ENCODE measurements at places on chromosomes 2 and 18.

DNA sequence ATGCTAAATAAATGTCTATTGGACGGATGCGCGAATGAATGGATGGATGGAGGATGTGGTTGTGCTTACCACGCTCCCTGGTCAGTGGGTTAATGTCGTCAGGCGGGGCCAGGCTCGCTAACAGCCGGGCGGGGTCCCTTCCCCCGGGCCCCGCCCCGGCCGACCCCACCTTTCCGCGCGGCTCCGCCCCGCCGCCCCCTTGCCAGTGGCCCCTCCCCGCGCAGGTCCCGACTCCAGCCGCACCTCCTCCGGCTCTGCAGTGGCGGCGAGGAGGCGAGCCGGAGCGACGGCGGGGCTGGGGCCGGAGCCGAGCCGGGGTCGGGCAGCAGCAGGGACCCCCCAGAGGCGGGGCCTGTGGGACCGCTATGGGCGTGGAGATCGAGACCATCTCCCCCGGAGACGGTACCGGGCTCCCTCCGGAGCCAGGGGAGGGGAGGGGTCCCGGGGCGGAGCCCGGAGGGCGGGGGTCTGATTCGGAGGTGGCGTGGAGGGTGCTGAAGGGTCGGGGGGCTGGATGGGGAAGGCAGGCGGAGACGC, at the start of gene FKBP1B:
TSS of gene FKBP1B (plus strand) at position 257 of the 537 bp plus-strand sequence. CDS start at position 366, 109 bp downstream.
- peak; percentile 76 for DNase-seq

DNA sequence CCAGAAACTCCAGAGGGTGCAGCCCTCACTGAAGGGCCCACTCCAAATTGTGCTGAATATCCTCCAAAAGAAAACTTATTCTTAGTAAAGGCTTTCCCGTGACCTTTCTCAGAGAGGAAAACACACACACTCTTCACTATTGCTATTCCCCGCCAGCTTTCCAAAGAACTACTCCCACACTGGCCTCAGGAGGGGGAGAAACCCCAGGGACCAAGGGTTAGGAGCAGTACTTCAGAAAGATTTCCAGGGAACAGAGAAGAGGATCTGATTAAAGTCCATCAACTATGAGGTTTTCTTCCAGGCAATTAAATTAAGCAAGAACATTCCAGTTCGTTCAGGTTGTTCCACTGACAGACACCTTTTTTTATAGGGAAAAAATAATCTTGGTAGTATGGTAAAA, 150.2 kb downstream of the TTC32 start:
- DNase-seq: no peak

DNA sequence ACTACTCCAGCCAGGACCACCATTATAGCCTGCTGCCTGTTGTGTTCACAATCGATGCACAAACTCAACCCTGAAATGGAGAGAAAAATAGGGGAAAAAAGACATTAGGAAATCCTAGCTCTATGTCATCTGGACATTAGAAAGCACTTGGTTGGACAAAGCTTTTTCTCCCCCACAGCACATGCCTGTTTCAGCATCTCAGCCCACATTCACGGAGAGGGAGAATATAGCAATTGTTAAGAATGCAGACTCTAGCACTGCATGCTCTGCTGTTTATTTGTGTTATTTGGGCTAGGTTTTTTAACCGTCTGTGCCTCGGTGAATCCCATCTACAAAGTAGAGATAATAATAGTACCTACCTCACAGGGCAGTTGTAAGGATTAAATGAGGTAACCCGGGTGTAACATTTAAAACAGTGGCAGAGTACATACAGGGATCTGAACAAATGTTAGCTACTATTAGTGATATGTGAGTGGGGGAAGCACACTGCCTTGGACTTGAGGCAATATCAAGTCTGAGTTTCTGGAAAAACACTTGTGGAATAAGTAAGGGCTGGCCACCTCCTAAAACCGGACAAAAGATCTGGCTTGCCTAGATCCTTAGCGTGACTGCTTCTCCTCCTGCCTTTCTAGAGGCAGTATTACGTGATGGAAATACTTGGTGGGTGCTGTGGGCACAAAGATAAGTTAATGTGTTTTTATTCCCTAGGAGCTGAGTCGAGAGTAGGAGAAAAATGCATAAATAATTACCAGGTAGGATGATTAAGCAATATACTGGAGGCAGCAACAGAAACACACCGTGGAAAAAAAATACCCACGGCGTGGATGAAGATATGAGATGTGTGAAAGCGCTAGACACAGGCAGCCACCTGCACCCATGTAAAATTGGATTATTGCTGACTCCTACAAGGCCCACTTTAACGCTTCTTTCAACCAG, 1.0 kb upstream of the PPP1CB start:
- DNase-seq: peak; percentile 25

DNA sequence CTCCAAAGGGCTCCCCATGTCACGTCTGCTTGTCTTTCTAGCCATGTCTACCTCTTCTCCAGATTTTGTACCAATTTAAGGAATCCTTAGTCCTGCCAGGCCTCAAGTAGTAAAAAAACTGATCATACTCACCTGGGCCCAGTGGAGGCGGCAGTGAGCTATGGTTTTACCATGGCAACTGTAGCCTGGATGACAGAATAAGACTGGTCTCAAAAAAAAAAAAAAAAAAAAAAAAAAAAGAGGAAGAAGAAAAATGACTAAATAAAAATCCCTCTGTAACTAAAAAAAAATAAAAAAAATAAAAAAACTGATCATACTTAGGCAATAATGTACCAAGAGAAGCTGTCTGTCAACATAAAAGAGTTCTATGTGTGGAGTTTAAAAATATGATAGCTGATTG, 221.6 kb downstream of the NR4A2 start:
- peak; percentile 57 for DNase-seq

DNA sequence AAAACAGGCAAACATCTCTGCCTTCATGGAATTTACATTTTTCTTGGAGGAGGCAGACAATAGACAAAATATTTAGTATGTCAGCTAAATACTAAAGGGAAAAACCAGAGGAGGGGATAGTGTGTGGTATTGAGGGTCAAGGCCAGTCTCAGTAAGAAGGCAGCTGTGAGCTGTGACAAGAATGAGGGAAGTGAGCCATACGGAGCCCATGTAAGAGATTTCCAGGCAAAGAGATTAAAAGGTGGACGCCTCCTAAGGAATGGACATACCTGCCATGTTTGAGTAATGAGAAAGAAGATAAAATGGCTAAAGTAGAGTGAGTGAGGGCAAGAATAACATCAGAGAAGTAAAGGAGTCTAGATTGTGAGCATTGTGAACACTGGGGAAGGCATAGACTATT, 2.2 kb upstream of the SCN2A start:
- no peak for DNase-seq
